ENCODE measurements at places on chromosomes 7 and 10.

GRCh38 chr10:6659451-6659850, 79.4 kb upstream of the PRKCQ start:
- DNase-seq: no peak

DNA sequence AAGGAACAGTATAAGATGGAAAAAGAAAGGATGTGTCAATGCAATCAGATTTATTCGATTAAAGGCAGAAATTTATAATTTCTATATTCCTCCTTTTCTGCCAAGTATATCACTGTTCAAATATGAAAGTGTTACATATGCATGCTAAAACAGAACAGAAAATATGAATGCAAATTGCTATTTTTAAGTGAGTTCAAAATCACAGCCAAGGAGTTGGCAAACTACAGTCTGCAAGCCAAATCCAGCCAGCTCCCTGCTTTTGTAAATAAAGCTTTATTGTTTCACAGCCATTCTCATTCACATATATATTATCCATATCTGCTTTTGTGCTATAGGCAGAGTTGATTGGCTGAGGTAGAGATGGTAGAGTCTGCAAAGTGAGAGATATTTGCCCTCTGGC, 747.2 kb downstream of the ANKRD7 start:
- DNase-seq: no peak

GRCh38 chr10:49761789-49762565, at the start of gene OGDHL:
Gene OGDHL, minus strand, starts transcription at chr10:49762323. Its CDS starts 3,731 bp downstream, at chr10:49758592.
- DNase-seq: no peak

DNA sequence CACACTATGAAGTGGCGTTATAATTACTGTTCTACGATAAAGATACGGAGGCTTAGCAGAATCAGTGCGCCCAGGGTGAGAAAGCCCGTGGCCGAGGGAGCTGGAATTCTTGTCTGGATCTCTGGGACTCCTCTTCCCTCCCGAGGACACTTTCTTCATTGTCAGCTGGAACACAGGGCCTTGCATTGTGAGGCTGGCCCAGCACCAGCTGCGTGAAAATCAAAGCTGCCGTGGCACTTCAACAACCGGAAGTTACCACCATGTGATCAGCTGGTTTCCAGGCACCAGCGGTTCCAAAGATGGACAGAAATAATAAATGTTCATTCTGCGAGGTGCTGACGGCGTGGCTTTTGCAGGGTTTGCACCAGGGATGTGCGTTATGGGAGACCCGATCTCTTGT, 234.0 kb upstream of the PITRM1 start:
- no peak for DNase-seq

DNA sequence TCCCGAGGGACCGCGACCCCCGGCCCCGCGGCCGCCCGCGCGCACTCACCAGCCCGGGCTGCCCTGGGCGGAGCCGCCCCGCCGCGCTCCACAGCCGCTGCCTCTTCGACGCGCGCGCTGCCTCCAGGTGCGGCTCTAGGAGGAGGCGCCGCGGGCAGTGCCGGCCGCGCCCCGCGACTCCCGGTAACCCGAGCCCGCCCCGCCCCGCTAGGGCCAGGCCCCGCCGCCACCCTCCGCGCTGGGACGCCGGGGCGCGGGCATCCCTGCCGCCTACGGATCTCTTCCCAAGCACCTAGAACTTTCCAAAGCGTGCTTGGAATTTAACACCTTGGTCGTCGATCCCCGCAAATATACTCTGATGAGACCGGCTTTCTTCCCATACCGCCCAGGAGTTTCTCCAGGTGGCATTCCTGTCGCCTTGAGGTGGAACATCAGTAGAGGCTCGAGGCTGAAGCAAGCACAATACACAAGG, at the start of gene SLC26A5:
TSS of gene SLC26A5 (minus strand) at position 159 of the 472 bp plus-strand sequence. CDS start 24,693 bp downstream, outside the sequence.
- no peak for DNase-seq

- no peak for DNase-seq
These were observed 75.9 kb upstream of the SLF2 start for GRCh38 chr10:100836891-100837290.

DNA sequence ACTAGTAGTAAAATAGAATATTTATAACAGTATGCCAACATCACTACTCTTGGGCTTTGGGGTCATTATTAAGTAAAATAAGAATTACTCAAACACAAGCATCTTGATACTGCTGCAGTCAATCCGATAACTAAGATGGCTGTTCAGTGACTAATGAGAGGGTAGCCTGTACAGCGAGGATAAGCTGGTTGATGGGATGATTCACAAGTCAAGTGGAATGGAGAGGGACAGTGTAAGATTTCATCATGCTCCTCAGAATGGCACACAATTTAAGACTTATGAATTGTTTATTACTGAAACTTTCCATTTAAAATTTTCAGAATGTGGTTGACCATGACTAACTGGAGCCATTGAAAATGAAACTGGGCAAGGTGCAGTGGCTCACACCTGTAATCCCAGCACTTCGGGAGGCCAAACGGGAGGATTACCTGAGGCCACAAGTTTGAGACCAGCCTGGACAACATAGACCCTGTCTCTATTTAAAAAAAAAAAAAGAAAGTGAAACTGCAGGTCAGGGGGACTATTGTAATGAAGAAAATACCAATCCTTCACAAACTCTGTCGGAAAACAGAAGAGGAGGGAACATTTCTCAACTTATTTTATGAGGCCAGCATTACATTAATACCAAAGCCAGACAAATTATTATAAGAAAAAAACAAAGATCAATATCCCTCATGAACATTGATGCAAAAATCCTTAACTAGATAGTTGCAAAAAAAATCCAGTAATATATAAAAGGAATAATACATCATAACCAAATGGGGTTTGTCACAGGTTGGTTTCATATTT, 11.2 kb downstream of the AVL9 start:
- DNase-seq: no peak

- DNase-seq: no peak
These were observed 37.3 kb upstream of the ADAM12 start for GRCh38 chr10:126425489-126426065.

GRCh38 chr10:71878327-71879034, 27.4 kb upstream of the PSAP start:
- DNase-seq: peak; percentile 80

GRCh38 chr7:17472939-17473338, 174.5 kb downstream of the AHR start:
- no peak for DNase-seq

GRCh38 chr10:94890264-94891022, 48.0 kb upstream of the CYP2C9 start:
- DNase-seq: no peak

DNA sequence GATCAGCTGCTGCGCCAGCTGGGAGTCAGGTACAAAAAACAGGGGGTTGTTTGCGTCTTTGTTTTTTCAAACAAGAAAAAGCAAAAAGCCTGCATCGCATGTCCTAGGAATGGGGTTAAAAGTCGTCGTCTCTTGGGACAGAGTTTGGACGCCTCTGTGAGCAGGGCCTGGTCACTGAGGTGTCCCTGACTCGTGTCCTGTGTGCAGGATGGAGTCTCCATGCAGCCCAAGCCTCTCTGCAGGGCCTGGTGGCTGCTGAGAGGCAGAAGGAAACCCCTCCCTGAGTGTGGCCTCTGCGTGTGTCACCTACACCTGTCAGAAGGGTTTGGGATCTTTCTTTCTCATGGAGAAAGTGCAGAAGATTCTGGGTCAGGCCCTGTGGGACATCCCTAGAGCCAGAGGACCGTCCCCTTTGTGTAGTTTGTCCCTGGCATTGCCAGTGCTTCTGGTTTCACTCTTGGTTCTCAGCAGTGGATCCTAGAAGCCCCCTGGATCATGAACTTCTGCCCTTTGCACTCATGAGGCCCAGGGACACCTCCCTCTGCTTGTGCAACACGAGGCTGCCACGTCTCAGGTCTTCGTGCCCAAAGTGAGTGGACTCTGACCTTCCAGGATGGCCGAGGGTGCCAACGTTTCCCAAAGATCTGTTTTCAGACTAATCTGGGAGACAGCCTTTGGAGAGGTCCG, 75.0 kb downstream of the PRKAG2 start:
- no peak for DNase-seq

- no peak for DNase-seq
These were observed 316.2 kb downstream of the POM121L12 start for GRCh38 chr7:53351681-53352080.

DNA sequence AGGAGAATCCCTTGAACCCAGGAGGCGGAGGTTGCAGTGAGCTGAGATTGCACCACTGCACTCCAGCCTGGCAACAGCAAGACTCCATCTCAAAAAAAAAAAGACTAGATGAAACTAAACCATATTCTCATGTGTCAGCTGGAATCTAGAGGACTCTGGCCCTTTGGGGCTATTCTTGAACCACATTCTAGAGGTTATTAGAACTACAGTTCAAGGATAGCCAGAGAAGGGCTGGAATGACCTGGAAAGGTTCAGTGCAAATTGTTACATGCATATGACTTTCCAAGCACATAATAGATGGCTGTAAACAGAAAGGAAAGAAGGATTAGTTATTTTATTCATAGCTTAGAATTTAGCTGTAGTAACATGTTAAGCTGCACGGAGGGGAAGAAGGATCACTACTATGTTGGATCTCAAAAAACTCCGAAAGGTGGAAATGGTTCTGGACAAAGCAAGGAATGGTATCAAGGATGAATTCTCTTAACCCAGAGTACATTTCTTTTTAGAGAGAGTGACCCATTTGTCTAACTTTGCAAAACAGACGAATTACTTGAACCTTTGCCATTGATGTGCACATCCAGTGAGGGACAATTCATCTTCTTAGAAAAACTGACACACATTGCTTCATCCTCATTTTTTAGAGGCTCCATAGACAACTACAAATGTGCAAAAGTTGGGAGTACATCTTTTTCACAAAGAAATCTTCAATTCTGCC, 124.0 kb upstream of the SAMD8 start:
- DNase-seq: no peak

GRCh38 chr10:7792541-7792940, 4.6 kb downstream of the ATP5F1C start:
- no peak for DNase-seq

- no peak for DNase-seq
These were observed 44.7 kb upstream of the TMEM213 start for GRCh38 chr7:138753150-138753518.

- DNase-seq: peak; percentile 86
These were observed 160.3 kb upstream of the KLF14 start for GRCh38 chr7:130894146-130894908.

- no peak for DNase-seq
These were observed 435.9 kb upstream of the AUTS2 start for GRCh38 chr7:69162326-69162725.

- DNase-seq: no peak
These were observed 618.9 kb downstream of the CALN1 start for GRCh38 chr7:71793251-71793650.

DNA sequence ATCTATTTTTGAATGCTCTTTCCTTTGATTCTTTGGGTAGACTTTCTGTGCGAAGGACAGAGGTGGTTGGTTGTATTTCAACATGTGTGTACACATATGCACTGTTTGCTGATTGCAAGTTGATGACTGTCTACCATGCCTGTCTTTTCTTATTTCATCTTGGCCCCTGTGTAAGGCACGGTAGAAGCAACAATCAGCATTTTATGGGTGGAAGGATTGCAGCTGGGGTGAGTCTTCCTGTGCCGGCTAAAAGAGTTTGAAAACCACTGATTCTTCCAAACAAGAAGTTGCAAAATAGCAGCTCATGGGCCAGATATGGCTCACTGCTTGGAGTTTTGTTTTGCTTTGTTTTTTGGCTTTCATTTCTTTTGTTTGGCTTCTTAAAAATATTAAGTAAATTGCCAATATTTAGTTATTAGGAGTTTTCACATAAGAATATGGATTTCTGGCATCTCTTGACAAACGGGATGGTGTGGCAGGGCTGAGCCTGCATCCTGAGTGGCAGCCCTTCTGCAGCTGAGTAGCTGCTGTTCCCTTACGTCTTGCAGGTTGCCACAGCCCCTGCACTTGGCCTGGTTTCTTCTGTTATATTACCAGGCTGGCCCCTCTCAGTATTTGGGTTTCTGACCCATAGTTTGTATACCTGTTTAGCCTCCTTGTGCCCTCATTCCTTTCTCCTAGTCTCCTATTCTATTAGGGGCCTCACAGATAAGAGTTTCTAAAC, 7.2 kb downstream of the ZNF862 start:
- DNase-seq: no peak

DNA sequence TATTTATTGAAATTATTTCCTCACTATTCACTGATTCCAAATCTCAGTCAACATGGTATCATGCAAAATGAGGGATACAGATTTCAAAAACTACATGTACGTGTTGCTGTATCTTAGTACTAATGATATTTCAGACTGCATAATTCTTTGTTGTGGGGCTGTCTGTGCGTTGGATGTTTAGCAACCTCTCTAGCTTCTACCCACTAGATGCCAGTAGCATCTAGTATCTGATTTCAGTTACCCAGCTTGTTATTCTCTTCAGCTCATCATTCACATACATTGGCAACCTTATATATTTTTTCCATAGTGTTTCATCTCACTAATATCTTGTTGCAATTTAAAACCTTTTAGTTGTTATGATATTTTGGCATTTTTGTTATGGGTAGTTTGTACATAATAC, 22.5 kb upstream of the WASL start:
- no peak for DNase-seq

- DNase-seq: no peak
These were observed 562.2 kb upstream of the FOXK1 start for GRCh38 chr7:4119848-4120247.

DNA sequence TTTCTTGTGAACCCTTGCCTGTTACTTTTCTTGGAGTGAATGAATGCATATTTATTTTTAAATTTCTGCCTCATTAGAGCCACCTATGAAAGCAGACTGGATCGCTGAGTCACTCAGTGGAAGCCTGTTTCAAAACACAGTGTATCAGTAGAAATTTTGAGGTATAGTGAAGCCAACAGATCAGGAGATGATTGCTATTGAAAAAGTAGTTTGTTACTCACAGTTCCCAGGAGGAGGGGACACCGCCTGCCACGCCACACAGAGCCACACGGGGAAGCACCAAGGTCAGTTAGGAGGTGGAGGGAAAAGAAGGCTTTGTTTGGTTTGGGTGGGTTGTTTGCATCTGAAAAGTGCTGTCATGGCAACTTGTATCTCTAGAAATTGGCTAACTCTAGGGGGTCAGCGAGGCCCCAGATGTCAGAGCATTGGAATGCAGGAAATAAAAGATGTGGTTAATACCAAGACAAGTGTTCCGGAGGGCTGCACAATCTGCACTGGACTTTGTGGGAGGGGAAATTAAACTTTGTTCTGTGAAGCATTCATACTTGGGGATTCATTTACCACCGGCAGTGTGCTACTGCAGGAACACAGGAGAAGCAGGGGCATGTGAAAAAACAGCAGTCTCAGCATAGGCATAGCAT, 106.4 kb upstream of the SDK1 start:
- DNase-seq: no peak

DNA sequence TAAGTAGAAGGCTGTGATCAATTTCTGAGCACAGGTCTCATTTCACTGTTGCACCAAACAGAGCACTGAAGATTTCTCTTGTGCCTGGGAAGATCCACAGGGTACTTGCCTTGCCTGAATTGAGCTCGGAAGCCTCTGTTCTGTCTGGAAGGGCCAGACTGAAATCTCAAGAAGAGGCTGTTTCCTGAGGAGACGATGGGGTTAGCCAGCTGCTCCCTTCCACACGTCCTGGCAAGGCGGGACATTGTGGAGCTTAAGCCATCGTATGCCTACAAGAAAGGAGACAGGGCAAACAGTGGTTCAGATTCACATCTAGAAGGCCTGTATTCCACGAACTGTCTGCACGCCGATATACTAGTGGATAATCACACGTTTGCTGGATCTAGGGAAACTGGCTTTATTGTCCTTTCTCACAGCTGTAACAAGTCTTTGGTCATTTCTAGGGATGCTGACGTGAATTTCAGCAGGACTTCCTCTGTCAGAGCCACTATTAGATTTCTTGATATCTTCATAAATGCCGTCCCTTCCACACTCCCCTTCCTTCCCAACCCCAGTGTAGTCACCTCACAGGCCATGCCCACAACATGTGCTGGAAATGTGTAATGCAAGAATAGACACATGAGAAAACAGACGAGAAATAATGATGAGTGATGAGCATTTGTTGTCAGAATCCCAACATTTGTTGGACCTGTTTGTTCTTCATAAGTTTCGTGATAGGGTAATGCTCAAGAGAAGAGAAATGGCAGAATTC, 137.2 kb upstream of the RSU1 start:
- DNase-seq: no peak
